ENCODE measurements at places on chromosomes 11 and 22. TPM values are rescaled to one million over a fixed set of nuclear protein-coding genes. Genes with fewer than 3 reads are reported as not detected.

DNA sequence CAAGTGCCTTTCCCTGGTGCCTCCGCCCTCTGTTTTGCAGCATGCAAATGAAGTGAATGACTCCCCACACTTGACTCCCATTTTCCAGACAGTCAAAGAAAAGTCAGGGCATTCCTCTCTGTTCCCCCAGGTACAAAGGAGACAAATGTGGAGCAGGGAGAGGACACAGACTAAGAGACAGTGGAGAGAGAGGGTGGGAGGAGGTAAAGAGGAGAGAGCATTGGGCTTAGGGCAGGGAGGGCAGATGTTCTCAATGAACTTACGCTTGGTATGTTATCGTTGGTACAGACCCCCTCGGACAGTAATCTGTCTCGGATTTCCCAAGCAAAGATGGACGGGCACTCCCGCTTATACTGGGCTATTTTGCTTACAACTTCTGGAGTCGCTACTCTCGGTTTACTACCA is 9.8 kb downstream of the PAX6 start:
- DNase-seq: no peak

Gene FANCF
- total RNA-seq: 11.8 TPM

Gene GAS2L1
- 8.9 TPM for total RNA-seq

GRCh38 chr11:16317712-16318111 is 38.6 kb downstream of the SOX6 start:
- no peak for DNase-seq

Gene PKDREJ
- under 0.01 TPM for total RNA-seq

Gene TBX10
- not detected for total RNA-seq
